ENCODE measurements at places on chromosomes 6 and 20. TPM values are rescaled to one million over a fixed set of nuclear protein-coding genes. Genes with fewer than 3 reads are reported as not detected.

The KPNA5 gene
- polyA plus RNA-seq = 31.1 TPM

The IL17F gene
- polyA plus RNA-seq = not detected

DNA sequence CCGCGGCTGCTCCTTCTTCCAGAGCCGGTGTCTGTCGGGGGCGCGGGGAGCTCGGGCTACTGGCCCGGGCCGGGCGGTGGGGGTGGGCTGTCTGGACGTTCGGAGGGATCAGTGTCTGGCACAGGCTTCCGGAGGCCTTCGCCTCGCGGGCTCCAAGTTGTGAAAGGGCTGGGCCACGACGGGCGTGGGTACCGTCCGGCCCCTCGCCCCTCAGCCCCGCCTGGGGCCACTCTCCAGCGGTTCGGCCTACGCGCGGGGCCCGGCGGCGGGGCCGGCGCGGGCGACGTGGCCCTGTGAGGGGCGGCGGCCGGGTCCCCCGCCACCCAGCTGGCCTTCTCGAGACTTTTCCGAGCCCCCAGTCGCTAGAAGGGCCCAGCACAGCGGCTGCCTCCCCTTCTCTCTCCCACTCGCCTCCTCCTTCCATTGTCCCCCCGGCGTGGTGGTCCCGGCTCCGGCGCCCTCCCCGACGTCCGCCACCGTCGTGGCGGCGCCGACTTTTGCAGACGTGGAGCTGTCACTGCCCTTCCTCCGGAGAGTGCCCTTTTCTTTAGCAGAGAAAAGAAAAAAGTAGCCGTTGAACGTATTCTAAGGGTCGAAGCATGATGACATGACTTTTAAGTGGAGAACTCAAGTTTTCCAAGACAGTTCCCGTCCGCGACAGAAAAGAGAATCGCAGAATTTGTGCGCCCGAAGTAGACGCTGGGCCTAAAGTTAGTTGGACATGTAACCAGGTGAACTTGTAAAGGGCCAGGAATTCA lies 571 bp downstream of the ITCH start:
- peak; percentile 57 for DNase-seq

DNA sequence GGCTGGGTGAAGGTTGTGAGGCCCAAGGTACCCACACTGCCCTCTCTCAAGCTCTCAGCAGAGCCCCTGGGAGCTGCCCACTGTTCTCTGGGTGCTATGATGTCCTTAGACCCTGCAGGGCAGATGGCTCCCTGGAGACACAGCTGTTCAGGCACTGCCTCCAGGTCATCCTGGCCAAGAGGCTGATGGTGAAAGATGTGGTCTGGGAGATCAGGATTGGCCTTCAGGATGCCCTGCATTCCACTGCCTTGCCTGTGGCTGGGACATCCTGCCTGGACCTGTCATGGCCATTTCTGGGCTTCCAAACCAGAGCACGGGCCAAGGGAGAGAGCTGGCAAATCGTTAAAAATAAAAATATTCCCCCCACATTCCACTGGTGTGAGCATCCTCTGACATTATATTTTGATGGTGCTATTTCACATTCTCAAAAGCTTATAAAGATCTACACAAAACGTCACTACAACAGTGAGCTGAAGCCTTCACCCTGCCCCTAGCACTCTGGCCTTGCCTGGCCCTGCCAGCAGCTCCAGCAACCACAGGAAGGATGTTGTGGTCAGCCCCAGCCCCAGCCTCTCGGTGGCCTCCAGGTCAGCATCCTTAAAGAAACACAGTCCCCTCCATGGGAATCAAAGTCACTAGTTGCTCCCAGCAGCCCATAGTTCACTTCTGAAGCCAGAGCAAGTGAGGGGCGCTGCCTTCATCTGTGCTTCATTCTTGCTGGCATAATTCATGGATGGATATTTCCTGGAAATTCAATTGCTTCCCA lies 13.5 kb upstream of the KCNK16 start:
- no peak for DNase-seq

DNA sequence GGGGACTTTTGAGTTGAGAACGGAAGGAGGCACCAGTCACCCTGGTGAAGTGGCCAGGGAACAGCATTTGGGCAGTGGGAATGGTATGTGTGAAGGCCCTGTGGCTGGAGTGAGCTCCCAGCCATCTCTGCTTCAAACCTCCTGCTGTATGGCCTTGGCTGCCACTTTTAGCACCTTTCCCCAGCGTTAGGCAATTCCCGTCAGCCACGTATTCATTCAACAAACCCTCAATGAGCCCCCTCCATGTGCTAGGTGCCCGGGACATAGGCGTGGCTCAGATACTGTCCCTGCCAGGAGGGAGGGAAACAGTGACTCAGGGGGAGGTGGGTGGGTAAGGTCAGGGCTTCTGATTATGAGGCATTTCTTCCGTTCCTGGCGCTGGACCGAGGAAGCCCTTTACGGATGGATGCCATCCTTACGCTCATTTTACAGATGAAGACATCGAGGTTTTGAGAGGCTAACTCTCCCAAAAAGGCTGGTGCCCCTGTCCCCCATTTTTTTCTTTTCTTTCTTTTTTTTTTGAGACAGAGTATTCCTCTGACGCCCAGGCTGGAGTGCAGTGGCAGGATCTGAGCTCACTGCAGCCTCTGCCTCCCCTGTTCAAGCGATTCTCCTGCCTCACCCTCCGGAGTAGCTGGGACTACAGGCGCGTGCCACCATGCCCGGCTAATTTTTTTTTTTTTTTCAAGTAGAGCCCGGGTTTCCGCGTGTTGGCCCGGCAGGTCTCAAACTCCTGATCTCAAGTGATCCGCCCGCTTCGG lies 37.5 kb downstream of the SRC start:
- DNase-seq = peak; percentile 32

DNA sequence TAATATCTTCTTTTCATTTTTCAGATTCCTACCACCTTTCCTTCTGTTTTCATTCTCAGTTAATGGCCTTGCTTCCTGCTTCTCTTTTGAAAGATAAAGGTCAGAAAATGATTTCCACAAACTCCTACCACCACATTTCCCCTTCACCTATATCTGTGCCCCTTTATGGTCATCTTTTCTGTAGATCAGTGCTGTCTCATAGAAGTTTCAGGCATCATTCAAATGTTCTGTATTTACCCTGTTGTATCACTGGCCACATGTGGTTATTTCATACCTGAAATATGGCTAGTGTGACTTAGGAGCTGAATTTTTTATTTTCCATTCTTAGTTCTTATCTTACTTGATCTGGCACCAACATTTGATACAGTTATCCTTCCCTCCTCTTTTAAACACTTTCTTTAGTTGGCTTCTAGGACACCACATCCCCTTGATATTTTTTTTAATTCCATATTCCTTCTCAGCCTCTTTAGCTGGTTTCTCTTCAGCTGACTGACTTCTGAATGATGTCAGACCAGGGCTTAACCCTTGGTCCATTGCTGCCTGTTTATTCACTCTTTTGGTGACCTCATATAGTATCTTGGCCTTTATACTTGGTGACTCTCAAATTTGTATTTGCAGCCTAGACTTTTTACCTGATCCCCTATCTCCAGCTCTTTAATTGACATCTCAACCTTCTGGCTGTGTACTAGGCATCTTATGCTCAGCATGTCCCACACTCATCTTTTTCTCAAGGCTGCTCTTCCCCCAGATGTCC lies 81.0 kb downstream of the ATRN start:
- no peak for DNase-seq

DNA sequence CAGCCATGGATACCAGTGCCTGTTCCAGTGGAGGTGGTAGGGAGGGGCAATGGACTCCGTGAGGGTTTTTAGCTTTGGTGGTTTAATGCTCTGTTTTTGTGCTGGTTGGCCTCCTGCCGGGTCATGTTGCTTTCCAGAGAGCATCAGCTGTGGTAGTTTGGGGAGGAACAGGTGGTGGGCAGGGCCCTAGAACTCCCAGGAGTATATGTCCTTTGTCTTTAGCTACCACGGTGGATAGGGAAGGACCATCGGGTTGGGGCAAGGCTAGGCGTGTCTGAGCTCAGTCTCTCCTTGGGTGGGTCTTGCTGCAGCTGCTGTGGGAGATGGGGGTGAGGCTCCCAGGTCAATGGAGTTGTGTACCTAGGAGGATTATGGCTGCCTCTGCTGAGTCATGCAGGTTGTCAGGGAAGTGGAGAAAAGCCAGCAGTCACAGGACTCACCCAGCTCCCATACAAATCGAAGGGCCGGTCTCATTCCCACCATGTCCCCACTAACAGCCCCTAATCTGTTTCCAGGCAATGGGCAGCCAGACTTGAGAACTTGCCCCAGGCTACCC lies 38.9 kb downstream of the MRAP2 start:
- DNase-seq = no peak

DNA sequence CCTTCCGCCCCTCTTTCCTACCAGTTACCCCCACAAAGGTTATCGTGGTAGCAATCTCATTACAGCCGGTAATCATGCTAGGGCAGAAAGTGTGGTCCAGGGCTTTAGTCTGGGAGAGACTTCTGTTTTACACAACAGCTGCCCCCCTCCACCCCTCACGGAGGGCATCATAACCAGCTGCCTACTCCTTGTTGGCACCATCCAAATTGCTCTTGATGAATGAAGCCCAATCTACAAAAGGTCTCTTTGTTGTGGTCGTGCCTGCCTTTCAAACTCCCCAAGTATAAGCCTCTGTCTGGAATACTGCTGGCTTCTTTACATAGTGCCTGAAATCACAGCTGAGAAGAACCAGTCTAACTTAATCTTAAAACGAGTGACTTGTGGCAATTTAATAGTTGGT lies 157.9 kb downstream of the INSM1 start:
- no peak for DNase-seq

DNA sequence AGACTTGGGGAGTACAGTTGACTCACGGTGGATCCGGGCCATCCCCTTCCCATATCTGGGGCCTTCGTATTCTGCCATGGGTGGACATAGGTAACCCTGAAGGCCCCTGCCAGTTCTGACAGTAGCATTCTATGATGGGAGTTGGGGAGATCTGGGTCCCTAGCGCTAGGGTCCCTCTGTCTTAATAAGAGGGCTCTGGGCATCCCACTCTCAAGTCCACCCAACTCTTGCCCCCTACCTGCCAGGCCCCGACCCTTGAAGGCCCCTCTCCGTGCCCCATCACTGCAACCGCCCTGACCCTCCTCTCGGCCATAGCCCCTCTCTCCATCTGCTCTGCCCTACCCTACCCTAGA lies 6.5 kb upstream of the CAPN11 start:
- DNase-seq = no peak
